ENCODE measurements at places on chromosomes 4 and X. TPM values are rescaled to one million over a fixed set of nuclear protein-coding genes. Genes with fewer than 3 reads are reported as not detected.

TENM3 gene
- 7.3 TPM for polyA plus RNA-seq

STAP1 gene
- not detected for polyA plus RNA-seq

KLF8 gene
- 4.1 TPM for polyA plus RNA-seq

TMEM175 gene
- polyA plus RNA-seq: 36.9 TPM

GIMD1 gene
- not detected for polyA plus RNA-seq

TMSB15B gene
- polyA plus RNA-seq: 133 TPM

STOX2 gene
- polyA plus RNA-seq: 26.1 TPM

FHDC1 gene
- polyA plus RNA-seq: 11.4 TPM

CCSER1 gene
- polyA plus RNA-seq: 23.6 TPM

RTL9 gene
- polyA plus RNA-seq: 0.58 TPM

HSFX2 gene
- 1.3 TPM for polyA plus RNA-seq

TMEM31 gene
- polyA plus RNA-seq: 1.0 TPM

ENOX2 gene
- polyA plus RNA-seq: 48.7 TPM

PDE6B gene
- polyA plus RNA-seq: 3.2 TPM

TMSB15A gene
- 1,130 TPM for polyA plus RNA-seq

TKTL2 gene
- 0.42 TPM for polyA plus RNA-seq

NAT8L gene
- 12.6 TPM for polyA plus RNA-seq

TLR10 gene
- polyA plus RNA-seq: 0.10 TPM

EMCN gene
- polyA plus RNA-seq: 4.0 TPM

PCDH19 gene
- polyA plus RNA-seq: 8.4 TPM

ERAS gene
- 3.2 TPM for polyA plus RNA-seq

LRPAP1 gene
- 123 TPM for polyA plus RNA-seq

ATP1B4 gene
- not detected for polyA plus RNA-seq

CXCL13 gene
- polyA plus RNA-seq: not detected

SH3TC1 gene
- not detected for polyA plus RNA-seq

GPC4 gene
- 1.5 TPM for polyA plus RNA-seq

ZNF185 gene
- 3.8 TPM for polyA plus RNA-seq

NAAA gene
- 7.3 TPM for polyA plus RNA-seq

TECRL gene
- not detected for polyA plus RNA-seq

ETDB gene
- polyA plus RNA-seq: not detected

HELQ gene
- 18.0 TPM for polyA plus RNA-seq

RAB39B gene
- polyA plus RNA-seq: 26.2 TPM

SEC24B gene
- polyA plus RNA-seq: 16.8 TPM

PLAC8 gene
- polyA plus RNA-seq: not detected

FAM47A gene
- polyA plus RNA-seq: not detected

ENOPH1 gene
- 159 TPM for polyA plus RNA-seq

TMEM156 gene
- polyA plus RNA-seq: not detected

HPGD gene
- 18.7 TPM for polyA plus RNA-seq

RBMXL3 gene
- not detected for polyA plus RNA-seq

SLC9B1 gene
- not detected for polyA plus RNA-seq

HOPX gene
- polyA plus RNA-seq: 2.0 TPM

CXCL5 gene
- polyA plus RNA-seq: not detected

AADAT gene
- polyA plus RNA-seq: 79.3 TPM

All from neural cell (in vitro differentiated cells).